Right lobe of liver (tissue), 6 donors: ENCODE measurements at places on chromosomes 4 and X.

DNA sequence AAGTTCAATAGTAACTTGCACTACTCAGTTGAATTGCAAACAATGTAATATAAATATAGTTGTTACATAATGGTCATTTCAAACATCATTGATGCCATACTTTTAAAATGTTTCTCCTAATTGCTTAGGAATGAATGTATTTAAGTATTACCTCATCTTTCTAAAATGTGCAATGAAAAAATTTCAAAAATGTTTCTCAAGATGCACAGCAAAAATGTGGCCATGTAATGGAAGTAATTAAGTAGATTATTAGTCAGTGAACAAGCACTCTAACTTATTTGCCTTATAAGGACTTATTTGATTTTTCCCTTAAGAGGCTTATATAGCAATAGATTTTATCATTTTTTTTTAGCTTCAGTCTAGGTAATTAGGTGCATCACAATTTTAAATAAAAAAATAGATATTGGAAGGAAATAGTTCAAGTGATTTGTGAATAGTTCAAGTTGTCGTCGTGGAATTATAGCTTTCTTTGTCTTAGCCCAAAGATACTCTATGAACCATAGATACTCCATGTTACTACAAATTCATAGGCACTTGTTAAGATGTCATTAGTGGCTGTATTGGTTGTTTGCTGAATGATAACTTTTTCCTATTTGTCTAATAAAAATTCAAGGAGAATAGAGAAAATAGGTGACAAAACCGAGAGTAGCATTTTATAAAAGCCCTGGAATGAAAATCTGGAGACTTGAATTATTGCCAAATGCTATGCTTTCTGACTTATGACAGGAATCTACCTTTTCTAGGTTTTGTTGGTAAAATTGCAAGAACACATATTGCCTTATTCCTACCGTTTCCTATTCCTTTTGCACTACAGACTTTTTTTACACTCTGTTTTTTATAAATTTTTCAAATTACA lies 118.5 kb downstream of the TLL1 start:
- no peak for DNase-seq

- DNase-seq: no peak
Measured at GRCh38 chrX:108029928-108030711, 14.7 kb upstream of the VSIG1 start.

DNA sequence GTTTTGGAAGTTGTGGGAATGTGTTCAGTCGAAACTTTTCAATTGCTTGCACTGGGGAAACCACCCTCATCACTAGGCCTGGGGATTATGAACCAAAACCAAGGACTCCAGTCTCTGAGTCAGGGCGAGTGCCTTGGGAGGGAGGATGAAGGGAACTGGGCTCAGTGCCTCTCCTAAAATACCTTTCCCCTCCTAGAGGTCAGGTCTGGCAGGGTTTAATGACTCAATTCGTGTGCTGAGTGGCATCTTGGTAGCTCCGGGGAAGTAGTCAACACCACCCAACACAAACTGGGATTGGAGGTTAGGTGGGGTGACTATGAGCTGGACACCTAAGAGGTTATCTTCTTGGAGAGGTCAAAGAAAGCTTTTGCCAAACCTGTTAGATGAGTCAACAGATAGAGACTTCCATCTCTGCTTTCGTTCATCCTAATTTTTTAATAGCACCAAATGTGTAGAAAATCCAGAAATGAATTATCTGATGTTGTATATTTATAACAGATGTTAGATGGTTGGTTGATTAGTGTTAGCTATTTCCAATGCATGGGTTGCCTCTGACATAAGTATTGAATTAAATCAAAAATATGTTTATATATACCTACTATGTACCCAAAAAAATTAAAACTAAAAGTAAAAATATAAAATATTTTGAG lies 202.8 kb downstream of the SHROOM3 start:
- no peak for DNase-seq

- DNase-seq: no peak
Measured at GRCh38 chr4:57110640-57111511, 691 bp upstream of the IGFBP7 start.

DNA sequence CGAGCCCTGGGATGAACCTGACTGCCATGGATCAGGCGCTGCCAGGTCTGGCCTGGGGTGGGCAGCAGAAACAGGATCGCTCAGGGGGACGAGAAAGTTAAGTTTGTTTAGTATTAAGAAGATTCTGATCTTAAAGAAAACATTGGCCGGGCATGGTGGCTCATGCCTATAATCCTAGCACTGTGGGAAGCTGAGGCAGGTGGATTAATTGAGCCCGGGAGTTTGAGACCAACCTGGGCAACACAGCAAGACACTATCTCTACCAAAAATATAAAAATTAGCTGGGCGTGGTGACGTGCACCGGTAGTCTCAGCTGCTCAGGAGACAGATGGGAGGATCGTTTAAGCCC lies 696 bp upstream of the FLNA start:
- no peak for DNase-seq

DNA sequence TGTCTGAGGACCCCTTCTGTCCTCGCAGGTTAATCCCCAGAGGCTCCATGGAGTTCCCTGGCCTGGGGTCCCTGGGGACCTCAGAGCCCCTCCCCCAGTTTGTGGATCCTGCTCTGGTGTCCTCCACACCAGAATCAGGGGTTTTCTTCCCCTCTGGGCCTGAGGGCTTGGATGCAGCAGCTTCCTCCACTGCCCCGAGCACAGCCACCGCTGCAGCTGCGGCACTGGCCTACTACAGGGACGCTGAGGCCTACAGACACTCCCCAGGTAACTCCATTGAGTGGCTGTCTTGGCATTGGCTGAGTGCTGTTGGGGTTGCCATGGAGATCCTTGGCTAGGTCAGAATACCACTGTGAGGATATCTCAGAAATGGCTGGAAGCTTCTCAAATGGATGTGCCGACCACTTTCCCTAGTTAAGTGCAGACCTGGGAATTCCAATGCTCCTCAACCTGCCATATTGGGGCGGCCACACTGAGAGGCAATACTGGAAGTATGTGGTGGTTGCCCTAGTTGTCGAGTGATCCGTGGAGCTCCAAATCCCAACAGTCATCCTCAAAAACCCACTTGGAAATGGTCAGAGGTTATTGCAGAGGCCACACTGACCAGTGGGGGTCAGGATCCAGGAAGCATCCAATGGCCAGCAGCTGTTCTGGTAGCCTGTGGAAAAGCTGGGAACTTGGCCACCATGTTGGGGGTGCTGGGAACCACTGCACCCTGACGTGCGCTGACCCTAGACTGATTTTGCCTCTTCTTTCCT lies 4.9 kb downstream of the GATA1 start:
- no peak for DNase-seq

GRCh38 chrX:49844611-49845010 lies 15.5 kb downstream of the PAGE4 start:
- DNase-seq: no peak

GRCh38 chr4:90328558-90328957 lies 201.4 kb downstream of the CCSER1 start:
- no peak for DNase-seq

DNA sequence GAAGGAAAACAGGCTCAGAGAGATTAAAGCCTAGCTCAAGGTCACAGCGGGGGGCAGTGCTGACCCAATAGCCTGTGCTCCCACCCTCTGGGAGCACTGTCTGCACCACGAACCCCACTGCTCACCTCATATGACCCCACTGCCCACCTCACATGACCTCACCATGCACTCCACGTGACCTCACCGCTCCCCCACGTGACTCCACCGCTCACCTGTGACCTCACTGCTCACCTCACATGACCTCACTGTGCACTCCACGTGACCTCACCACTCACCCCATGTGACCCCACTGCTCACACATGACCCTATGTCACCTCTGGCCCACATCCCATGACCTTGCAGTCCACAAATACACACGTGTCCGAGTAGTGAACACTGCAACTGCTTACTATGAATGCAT lies 55.4 kb downstream of the ACOX3 start:
- no peak for DNase-seq

- no peak for DNase-seq
Measured at GRCh38 chrX:8846266-8846665, 45.1 kb upstream of the FAM9A start.

GRCh38 chrX:153517946-153518834 lies 748 bp downstream of the ATP2B3 start:
- DNase-seq: no peak

- DNase-seq: no peak
Measured at GRCh38 chrX:134797390-134797700, 139.1 kb upstream of the PLAC1 start.

DNA sequence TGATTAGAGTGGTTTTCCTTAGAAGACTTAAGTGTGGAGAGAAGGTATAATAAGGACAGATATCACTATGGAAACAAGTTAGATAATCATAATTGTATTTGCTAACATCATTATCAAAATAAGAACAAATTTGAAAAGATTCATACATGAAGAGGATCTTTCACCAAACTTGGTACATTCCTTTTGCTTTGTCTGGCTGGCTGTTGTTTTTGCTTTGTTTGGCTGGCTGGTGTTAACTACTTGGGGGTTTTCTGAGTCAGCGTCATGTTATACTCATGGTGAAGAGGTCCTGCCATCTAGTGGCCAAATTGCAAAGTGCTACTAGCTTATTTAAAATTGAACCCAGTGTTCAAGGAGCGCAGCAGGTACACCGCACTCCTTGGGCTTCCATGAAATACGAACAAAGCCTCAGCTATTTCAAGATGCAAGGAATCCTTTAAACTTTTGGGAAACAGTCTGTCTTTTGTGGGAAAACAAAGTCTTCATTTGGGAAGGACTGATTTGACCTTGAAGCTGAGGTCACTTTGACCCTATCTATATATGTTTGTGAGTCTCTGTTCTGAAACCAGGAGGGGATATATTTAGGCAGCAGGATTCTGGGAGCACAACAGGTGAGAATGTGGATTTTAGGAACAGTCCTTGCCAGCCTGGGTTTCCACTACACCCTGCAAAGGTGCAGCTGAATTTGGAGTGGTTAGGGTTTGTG lies 129.7 kb downstream of the PLS3 start:
- DNase-seq: no peak

GRCh38 chr4:39543034-39543433 lies 15.8 kb upstream of the UGDH start:
- no peak for DNase-seq

- DNase-seq: no peak
Measured at GRCh38 chrX:20118065-20118824, 1.5 kb upstream of the MAP7D2 start.

GRCh38 chr4:81724925-81725329 lies 253.2 kb upstream of the RASGEF1B start:
- peak; percentile 82 for DNase-seq

- no peak for DNase-seq
Measured at GRCh38 chr4:77044461-77045150, 31.2 kb downstream of the CCNI start.

DNA sequence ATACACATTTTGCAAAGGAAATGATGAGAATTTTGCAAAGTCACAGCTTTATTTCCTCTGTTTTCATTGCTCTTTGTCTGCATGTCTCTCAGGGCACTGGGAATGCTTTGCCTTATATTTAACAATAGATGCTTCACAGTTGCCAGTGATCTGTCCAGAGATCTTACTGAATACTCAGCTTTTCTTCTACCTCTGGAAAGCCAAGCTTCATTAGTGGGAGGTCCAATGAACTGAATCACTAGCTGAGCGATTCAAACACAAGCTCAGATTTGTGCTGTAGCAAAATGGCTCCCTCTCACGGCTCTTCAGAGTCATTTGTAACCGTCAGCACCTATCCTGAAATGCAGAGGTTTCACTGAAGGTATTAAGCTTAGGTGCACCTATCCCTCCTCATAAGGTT lies 138.9 kb downstream of the DCLK2 start:
- no peak for DNase-seq
